ENCODE measurements at places on chromosomes 5 and 9.

DNA sequence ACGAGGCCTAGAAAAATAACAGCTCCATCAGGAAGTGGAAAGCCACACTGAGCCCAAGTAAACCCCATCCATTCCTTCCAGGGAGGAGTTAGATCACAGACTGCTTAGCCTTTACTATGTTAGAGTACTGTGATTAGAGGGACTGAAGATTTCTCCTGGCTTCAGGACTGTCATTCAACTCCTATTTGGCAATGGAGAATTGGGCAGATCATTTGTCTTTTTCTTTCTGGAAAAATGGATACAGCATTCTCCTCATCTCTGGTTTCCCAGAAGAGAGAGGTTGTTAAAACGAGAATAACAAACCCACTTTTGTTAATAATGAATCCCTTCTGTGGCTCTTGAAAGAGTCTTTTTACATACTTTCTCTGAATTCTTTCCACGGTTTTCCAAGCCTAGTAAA lies 150.4 kb downstream of the GABRB2 start:
- no peak for DNase-seq

- no peak for DNase-seq
These were observed 302.9 kb downstream of the NSG2 start for GRCh38 chr5:174348311-174348981.

- no peak for DNase-seq
These were observed 158.7 kb upstream of the IER5L start for GRCh38 chr9:129336601-129337331.

DNA sequence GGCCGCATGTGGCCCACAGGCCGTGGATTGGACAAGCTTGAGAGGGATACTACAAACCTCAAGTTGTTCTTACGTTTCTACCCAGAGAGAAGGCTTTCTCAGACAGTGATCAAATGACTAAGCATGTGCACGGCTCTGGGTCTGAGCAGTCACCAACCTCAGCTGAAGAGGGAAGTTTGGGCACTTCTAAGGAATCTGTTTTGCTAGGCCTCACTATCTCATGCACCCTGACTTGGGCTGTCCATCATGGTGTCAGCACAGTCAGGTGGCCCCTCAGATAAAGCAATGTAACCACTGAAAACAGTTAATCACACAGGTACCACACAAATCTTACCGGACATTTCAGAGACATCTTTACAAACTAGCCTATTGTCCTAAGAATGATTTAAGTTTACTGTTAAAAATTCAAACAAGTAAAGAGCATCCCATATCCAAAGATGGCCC lies 24.6 kb downstream of the CSF2 start:
- DNase-seq = no peak

- no peak for DNase-seq
These were observed 97.9 kb upstream of the EQTN start for GRCh38 chr9:27394826-27395201.

DNA sequence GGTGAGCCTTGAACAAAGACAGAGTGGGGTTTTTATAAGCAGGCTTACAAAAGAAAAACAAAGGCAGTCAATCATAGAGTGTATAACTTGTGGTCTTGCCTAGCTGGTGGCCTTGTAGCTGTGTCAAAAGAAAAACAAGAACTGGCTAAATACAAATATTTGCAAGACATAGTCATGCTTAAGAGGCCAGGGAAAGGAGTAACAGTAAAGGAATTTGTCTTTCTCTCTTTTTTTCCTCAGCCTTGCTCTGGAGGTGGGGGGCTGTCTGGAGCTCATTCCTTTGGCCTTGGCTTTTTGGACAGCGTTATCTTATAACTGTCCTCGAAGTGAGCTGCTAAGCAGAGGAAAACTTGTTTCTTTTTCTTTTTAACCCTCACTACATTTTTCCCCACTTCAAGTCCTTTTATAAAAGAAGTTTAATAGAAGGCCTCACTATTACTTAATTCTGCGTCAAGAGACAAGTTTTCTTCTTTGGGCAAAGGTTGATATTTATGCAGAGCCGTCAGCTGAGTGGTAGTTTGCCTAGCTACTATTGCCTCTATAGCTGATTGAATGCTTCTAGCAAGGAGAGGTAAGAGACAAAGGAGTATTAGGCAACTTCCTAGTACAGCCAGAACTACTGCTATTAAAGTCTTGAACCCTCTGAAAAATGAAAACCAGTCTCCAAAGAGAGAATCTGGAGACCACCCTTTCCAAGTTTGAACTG lies 14.3 kb downstream of the CEL start:
- no peak for DNase-seq

GRCh38 chr9:109497226-109498153 lies 617 bp downstream of the PTPN3 start:
- no peak for DNase-seq

DNA sequence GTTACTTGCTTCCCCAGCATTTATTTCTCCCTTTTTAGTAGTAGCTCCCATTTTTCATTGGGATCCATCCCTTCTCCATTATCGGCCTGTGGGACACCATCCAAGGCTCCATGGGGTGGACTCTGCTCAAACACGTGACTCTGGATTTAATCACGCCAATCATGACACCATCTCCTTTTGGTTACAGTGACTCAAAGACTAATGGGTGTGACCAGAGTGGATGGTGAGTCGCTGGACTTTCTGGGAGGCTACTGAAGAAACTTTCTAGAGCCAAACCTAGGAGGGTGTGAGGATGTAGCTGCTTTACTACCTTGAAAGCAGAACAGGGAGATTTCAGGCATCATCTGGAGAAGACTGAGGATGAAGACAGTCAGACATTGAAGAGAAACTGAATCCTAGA lies 93.1 kb downstream of the PJA2 start:
- no peak for DNase-seq
